AG09319 (cell line): ENCODE measurements at places on chromosomes 16 and 17.
A peak's percentile ranks its signal among the peaks of the same experiment; 100 is the strongest.

- DNase-seq, result no peak
These were observed 109.0 kb upstream of the CACNG5 start for GRCh38 chr17:66725956-66726355.

DNA sequence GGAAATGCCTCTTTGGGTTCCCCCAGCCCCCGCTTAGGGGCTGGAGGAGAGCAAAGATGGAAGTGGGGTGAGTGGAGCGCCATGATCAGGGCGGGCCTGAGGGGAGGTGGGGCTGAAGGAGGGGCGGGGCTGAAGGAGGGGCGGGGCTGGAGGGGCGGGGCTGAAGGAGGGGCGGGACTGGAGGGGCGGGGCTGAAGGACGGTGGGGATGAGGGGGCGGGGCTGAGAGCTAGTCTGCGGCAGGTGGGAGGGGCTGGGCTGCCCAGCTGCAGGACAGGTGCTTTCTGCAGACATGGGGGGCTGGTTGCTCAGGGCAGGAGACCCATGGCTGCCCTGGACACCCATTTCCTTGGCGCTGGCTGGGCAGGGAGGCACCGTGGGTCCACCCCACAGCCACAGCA, 39.1 kb upstream of the PABPN1L start:
- no peak for DNase-seq

DNA sequence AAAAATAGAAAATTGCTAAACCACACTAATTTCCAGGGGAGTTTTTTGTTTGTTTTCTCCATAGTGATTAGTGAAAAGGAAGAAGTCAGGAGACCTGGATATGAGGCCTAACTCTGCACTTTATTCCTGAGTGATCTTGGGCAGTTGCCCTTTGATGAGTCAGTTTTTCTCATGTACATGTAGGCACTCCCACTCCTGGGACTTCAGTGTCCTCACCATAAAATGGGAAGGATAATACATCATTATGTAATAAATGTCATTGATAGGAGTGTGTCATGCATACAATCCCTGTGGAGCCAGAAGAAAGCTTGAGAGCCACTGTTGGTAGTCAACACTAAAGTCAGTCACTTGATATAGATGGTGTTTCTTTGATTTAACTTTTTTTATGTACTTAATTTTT, 32.5 kb downstream of the WIPF2 start:
- DNase-seq, result peak; percentile 44

DNA sequence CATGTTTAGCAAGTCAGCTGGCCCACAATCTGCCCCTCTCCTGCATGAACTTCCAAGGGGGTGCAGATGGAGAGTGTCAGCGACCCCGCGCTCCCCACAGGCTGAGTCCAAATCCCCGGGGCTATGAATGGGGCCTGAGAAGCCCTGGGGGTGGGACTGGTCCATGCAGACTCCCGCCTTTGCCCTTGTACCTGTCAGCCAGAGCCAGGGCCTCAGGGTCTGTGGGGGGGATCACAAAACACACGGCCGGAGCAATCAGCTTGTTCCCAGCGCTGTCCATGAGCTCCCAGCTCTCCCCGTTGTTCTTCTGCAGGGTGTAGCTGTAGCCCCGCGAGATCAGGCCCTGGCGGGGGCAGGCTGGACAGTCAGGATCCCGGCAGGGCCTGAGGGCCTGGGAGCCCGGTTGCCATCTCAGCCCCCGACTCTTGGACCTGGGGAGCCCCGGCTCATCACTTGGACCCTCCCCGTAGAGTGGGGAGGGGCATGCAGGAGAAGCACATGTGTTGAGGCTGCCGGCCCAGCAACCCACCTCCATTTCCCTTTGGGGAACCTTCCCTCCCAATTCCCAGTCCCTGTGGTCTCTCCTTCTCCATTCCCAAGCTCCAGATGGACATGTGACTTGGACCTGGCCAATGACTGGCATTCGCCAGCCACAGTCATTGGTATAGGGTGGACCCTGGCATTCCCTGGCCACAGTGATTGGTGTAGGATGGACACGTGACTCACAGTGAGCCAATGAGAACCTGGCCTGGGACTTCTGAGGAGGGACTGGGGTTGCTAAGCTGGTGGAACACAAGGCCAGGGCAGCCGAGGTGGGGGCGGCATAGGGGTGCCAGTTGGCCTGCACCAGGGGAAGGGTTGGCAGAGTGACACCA, 42.4 kb downstream of the PPL start:
- DNase-seq, result no peak

DNA sequence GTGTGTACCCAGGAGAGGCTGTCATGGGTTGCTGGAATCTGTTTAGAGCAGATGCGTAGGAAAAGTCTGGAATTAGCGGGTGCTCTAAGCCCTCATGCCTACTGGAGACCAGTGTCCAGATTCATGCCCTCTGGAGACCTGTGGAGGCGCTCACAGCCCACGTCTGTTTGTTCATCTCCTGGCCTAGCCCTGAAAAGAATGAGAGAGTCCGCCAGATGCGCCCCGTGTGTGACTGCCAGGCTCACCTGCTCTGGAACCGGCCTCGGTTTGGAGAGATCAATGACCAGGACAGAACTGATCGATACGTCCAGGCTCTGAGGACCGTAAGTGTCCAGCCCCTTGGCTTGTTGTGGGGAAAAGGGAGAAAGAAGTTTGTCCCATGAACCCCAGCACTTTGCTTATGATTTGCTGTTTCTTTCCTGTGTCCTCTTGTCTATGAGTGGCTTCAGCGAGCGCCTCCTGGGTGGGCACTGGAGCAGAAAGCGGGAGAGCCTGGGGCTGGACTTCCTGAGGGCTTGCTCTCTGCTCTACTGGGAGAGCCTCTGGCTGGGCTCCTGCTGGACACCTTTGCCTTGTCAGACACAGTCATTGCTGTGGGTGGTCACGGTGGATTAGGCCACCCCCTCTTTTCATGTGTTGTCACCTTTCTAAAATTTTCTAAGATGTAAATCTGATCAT, 35.3 kb downstream of the PRMT7 start:
- no peak for DNase-seq

- no peak for DNase-seq
These were observed 8.8 kb downstream of the TMEM186 start for GRCh38 chr16:8788578-8789172.

GRCh38 chr16:84677017-84677803, 22.6 kb upstream of the USP10 start:
- no peak for DNase-seq

DNA sequence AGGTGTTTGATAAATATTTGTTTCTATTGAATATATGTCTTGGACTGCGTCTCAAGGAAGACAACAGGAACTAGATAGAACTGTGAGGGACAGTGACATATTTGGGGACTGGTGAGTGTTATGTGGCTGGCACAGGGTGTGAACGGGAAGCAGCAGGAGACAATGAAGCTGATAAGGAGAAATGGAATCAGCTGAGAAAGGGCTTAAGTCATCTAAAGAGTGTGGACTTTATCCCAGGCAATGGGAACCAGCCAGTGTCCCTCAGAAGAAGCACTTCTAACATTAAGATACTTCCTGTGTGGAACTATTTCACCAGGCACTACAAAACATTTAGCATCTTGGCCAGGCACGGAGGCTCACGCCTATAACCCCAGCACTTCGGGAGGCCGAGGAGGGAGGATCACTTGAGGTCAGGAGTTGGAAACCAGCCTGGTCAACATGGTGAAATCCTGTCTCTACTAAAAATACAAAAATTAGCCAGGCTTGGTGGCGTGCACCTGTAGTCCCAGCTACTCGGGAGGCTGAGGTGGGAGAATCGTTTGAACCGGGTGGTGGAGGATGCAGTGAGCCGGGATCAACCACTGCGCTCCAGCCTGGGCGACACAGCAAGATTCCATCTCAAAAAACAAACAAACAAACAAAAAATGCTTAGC, 41.2 kb downstream of the ARHGAP17 start:
- no peak for DNase-seq

GRCh38 chr17:6815775-6816174, 15.8 kb downstream of the TEKT1 start:
- DNase-seq, result no peak

GRCh38 chr16:57380671-57381462, 8.6 kb downstream of the CX3CL1 start:
- no peak for DNase-seq

- DNase-seq, result no peak
These were observed 4.3 kb upstream of the SGF29 start for GRCh38 chr16:28549301-28549899.

DNA sequence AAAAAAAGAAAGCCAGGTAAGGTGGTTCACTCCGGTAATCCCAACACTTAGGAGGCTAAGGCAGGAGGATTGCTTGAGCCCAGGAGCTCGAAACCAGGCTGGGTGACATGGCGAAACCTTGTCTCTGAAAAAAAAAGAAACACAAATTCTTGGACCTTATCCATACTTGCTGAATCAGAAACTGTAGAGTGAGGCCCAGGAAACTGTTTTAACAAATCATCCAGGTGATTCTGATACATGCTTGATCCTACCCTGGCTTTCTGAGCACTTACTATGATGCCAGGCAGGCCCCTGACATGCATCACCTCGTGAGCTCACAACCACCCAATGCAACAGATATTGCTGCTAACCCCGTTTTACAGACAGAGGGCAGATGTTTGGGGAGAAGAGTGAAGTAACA, 4.0 kb upstream of the NAE1 start:
- no peak for DNase-seq
